Stimulated activated CD8-positive, alpha-beta memory T cell treated with anti-CD3 and anti-CD28 coated beads, Interleukin-12 subunit alpha, Interleukin-12 subunit beta, amount 100 ng/mL, for 1 hour (primary cell): ENCODE measurements at places on chromosomes 11 and 22.

- no peak for DNase-seq
These were observed 44.6 kb upstream of the RIC3 start for GRCh38 chr11:8213376-8213775.

- DNase-seq = peak; percentile 63
These were observed 11.4 kb downstream of the IGSF9B start for GRCh38 chr11:133945087-133945974.

DNA sequence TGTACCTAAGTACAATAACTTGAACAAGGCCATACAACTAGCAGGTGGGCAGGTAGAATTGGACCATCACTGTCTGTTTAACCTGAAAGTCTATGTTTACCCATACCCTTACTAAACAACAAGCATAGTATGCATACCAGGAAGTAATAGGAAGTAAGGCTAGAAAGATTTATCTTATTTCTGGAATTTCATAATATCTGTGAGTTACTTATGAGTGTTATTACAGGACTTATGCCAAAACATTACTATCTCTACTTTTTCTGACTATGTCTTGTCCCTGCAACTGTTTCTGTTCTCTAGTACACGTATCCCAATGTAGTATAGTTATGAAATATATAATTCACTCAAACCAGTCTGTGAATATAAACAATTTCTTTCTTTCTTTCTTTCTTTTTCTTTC is 1400.8 kb upstream of the TENM4 start:
- no peak for DNase-seq

- DNase-seq = no peak
These were observed 5.1 kb upstream of the STIP1 start for GRCh38 chr11:64180891-64181290.

DNA sequence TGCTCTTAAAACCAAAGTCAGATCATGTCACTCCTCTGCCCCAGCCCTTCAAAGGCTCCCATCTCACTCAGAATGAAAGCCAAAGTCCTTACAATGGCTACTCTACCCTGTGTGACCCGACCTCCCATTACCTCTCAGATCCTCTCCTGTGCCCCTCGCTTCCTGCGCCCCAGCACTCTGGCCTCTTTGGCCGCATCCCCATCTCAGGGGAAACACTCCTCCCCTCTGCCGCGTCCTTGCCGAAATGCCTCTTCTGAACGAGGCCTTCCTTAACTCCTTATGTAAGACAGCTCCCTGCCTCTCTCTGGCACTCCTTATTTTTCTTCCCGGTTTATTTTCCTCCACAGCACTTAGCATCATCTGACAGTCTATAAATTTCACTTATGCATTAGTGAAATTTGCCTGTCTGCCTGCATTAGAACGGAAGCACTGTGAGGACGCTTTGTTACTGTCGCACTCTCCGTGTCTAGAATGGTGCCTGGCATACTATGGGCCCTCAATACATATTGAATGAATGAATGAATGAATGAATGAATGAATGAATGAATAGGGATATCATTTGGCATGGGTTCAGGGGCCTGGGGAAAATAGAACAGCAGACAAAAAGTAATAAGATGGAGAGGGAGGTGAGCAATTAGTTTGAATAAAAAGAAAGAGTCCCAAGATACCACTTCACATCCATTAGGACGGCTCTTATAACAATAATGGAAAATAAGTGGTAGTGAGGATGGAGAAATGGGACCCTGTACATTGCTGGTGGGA is 137.8 kb downstream of the CEP164 start:
- no peak for DNase-seq

- DNase-seq = no peak
These were observed 57.7 kb upstream of the BDNF start for GRCh38 chr11:27757953-27758352.

GRCh38 chr11:101390539-101390938 is 193.3 kb downstream of the TRPC6 start:
- no peak for DNase-seq

GRCh38 chr11:120028897-120029258 is 109.0 kb downstream of the TRIM29 start:
- DNase-seq = no peak

- no peak for DNase-seq
These were observed 32.5 kb upstream of the LARGE1 start for GRCh38 chr22:33952776-33953175.

DNA sequence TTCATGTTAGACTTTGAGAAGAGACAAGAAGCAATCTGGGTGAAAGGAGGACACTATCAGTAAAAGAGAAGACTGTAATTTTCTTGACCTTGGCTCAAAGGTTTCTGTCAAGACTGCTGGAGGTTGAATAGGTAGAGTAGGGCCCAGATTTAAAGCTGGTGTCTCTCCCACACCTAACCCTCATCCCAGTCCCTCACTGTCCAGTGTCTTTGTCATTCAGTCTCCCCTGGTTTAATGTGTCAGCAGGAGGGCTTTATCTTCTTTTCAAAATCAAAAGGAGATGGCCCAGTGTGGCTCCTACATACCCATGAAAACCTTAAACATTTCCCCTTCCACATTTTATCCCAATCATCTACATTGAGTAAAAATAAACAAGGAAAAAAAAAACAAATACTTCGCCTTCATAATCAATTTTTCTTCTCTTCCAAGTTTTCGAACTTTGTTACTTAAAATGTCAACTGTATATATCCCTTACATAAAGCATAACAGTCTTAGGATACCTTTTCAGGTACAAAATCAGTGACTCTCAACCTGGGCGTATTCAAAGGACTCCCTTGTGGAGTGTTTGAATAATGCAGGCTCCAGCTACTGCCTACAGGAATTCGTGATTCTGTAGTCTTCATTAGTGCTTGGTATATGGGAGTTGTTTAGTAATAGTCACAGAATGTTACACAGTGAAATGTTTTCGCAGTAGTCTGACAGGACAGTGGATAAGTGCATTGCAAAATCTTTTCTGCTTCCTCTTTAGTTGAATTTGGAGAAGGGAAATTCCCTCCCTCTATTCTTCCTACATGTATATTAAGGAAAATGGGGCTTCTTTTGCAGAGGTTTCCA is 87.2 kb downstream of the FAT3 start:
- no peak for DNase-seq

DNA sequence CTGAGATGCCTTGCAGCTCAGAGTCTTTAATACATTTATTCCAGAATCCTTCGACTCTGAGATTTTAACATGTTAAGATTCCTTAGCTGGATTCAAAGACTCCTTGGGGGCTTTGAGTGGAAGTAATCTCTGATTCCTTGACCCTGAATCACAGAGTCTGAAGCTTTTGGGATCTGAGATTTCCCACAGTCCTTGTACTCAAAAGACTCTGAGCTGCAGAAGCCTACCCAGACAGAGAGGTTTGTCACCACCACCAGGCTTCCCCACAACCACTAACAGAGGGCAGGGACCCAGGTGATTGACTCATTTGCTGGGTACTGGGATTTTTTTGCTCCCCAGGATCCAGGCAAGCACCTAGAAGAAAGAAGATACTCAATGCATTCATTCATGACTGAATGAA is 1.4 kb upstream of the SERPINH1 start:
- no peak for DNase-seq
